Gastrocnemius medialis (tissue), 4 donors: ENCODE measurements at places on chromosomes 5 and 9. TPM values are rescaled to one million over a fixed set of nuclear protein-coding genes. Genes with fewer than 3 reads are reported as not detected.

The CDKN2B-AS1 gene
- not detected for total RNA-seq

- no peaks in the 10 kb centered on the region for H3K36me3 ChIP-seq
- peak; percentile 46 for DNase-seq
- H3K4me3 ChIP-seq = no peak overlapping the region
Observed at GRCh38 chr5:151699071-151699901, 12.6 kb upstream of the SPARC start.

- H3K27me3 ChIP-seq = no peaks in the 10 kb centered on the region
- no peaks in the 10 kb centered on the region for H3K36me3 ChIP-seq
- no peak for DNase-seq
Observed at GRCh38 chr9:136614967-136615623, 47.6 kb upstream of the EGFL7 start.

The KIF12 gene
- total RNA-seq = not detected

The PITX1 gene
- total RNA-seq = 21.2 TPM

- peaks cover 26% of the 10 kb centered on the region for H3K4me1 ChIP-seq
- peak overlapping the region; percentile 47 for H3K27ac ChIP-seq
Observed at GRCh38 chr5:102910240-102911226, 155.4 kb downstream of the PAM start.

The TCF7 gene
- 2.1 TPM for total RNA-seq

The SYNPO gene
- 569 TPM for total RNA-seq

The SPATA31D4 gene
- not detected for total RNA-seq

DNA sequence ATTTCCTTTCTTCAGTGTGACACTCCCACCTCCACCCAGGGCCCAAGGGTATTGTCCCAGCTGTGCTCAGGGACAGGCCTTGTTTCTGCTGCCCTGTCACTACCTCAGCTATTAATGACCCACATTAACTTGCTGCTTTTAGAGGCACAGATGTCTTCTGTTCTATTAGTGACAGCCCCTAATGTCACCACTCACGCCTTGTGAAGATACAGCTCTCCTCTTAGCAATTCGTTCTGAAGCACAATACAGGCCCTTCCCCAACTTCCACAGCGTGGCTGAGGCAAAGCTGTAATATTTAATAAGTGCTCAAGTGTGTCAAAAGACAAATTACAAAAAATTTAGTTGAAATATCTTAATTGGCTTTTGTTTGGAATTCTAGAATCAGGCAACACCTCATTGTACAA is 44.7 kb upstream of the HMGCS1 start:
- no peak overlapping the region for H3K27ac ChIP-seq
- H3K36me3 ChIP-seq = no peaks in the 10 kb centered on the region
- DNase-seq = no peak
- H3K4me1 ChIP-seq = no peaks in the 10 kb centered on the region
- no peak overlapping the region for H3K4me3 ChIP-seq

The TAS2R1 gene
- total RNA-seq = not detected

DNA sequence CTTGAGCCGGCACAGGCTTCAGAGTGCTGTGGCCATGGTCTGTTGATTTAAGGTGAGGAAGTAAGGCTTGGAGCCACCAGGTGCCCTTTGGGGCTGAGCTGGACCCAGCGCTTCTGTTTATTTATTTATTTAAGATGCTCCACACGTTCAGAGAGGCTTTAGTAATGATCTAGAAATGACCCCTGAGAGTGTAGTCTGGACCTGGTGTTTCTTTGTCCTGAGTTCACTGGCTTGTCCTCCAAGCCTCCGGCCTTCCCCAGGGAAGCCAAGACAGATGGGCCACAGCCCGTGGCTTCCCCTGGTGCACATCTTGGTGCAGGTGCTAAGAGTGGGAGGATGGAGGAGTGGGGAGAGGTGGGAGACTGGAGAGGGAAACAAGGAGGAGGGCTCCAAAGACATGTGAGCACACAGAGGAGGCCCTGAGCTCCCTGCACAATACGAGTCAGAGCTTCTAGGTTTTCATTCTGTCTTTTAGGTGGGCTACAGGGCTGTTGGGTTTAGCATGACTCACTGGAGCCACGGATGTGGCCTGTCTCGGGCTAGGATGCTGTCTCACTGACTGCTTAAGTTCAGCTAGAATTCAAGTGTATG is 56.9 kb downstream of the AHRR start:
- no peaks in the 10 kb centered on the region for H3K36me3 ChIP-seq
- H3K4me1 ChIP-seq = no peaks in the 10 kb centered on the region
- no peak overlapping the region for H3K4me3 ChIP-seq
- DNase-seq = no peak
- no peak overlapping the region for H3K27ac ChIP-seq
- peaks cover 16% of the 10 kb centered on the region for H3K27me3 ChIP-seq

GRCh38 chr5:86686046-86686445 is 68.3 kb downstream of the COX7C start:
- no peaks in the 10 kb centered on the region for H3K36me3 ChIP-seq
- no peak overlapping the region for H3K4me3 ChIP-seq
- no peak overlapping the region for H3K27ac ChIP-seq
- no peaks in the 10 kb centered on the region for H3K4me1 ChIP-seq
- H3K27me3 ChIP-seq = no peaks in the 10 kb centered on the region

The PCDHB1 gene
- not detected for total RNA-seq

DNA sequence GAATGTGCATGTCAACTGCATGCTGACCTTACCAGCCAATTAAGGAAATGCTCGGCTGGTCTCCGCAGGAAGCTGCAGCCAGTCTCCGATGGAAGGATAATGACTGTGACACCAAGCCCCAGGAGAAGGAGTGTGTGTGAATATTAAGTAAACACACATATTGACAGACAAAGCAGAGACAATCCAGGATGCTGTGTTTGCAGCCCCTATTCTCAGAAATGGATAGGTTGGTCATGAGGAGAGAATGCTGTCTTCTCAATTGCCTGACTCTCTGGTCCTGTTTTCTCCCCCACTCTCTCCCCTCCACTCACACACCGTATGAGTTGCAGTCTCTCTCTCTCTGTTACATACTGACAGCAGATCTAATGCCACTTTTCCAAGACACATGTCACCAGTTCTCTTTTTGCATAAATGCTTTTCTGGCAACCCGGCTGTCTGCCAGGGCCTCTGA is 85.7 kb downstream of the EPB41L4A start:
- H3K36me3 ChIP-seq = no peaks in the 10 kb centered on the region
- DNase-seq = no peak
- no peak overlapping the region for H3K4me3 ChIP-seq

DNA sequence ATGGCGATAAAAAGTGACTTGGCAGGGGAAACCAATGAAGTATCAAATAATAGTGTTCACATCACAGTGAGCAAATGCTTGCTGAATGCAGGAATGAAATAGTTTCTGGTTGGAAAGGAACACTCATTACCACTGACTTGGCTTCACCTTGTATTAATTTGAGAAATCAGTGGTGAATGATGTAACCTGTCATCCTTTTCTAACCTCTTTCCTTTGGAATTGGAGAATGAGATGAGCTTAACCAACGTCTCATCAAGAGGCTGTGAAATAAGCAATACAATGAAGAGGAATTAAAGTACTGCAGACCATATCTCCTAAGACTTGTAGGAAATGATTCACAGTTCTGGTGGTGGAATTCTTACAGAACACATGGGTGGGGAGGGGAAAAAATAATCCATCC is 192.2 kb downstream of the DMAC1 start:
- no peak for DNase-seq
- H3K27ac ChIP-seq = no peak overlapping the region
- no peaks in the 10 kb centered on the region for H3K27me3 ChIP-seq
- H3K4me1 ChIP-seq = no peaks in the 10 kb centered on the region

DNA sequence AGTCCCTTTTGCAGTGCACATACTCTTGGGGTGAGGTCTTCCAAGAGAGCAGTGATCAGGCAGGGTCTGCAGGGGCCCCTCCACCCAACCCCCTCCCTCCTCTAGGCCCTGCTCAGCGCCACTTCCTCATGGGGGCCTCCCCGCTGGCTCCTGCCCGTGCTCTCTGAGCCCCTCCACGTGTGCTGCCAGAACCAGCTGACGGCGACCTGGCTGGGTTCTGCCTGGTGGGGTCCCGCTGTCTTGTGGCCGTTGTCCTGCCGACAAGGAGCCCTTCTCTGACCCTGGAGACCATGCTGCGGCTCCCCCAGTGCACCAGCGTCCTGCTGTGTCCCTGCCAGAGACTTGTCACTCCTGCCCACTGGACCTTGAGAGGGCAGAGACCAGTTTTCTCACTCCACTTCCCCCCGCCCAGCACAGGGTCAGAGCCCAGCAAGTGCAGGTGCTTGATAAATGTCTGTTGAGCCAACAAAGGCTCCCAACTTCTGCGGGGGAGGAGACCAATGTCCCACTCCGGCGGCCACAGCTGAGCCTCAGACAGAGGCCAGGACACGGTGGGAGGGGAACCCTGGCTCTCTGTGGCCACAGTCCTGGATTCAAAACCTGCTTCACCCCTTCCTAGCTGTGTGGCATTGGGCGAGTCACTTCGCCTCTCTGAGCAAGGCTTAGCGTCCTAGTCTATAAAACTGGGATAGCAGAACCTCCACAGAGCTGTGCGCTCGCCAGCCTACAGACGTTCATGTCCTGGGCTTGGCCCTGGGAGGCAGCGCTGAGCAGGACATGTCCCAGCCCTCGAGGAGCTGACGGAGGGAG is 24.8 kb downstream of the SARDH start:
- H3K27ac ChIP-seq = no peak overlapping the region
- peaks cover 2% of the 10 kb centered on the region for H3K27me3 ChIP-seq
- no peak for DNase-seq
- H3K4me1 ChIP-seq = no peaks in the 10 kb centered on the region

The LCN12 gene
- not detected for total RNA-seq

DNA sequence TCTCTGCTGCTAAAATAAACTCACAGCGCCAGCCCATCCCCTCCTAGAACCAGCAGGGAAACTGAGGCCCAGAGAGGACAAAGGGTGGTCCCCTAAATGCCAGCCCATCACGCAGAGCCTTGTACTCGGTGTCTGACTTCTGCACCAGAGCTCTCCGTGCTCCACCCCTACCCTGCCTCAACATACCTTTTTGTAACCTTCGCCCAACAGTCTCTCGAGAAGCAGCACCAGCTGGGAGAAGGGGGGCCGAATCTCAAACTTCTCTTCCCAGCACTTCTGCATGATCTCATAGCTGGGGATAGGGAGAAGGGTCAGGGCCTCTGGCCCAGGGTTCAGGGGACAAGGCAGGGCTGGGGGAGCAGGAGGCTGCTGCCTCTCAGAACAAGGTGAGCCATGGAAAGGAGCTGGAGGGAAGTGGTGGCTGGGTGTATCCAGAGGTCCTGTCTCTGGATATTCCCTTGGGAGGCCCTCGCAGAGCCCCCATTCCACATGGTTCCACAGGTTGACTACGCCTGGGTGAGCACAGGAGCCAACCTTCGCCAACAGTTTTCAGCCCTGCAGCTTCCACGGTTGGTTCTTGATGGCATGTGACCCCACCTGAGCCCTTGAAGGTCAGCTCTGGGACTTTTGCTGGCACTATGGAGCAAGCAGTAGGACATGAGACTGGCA is 32.3 kb upstream of the CSF1R start:
- DNase-seq = no peak
- no peak overlapping the region for H3K27ac ChIP-seq
- H3K36me3 ChIP-seq = no peaks in the 10 kb centered on the region
- H3K4me3 ChIP-seq = no peak overlapping the region

The SLCO4C1 gene
- total RNA-seq = not detected

GRCh38 chr5:176162198-176162597 is 76.0 kb upstream of the SIMC1 start:
- no peak overlapping the region for H3K4me3 ChIP-seq
- H3K27me3 ChIP-seq = peaks cover 11% of the 10 kb centered on the region
- H3K36me3 ChIP-seq = no peaks in the 10 kb centered on the region
- no peak overlapping the region for H3K27ac ChIP-seq
- no peaks in the 10 kb centered on the region for H3K4me1 ChIP-seq
- no peak for DNase-seq

DNA sequence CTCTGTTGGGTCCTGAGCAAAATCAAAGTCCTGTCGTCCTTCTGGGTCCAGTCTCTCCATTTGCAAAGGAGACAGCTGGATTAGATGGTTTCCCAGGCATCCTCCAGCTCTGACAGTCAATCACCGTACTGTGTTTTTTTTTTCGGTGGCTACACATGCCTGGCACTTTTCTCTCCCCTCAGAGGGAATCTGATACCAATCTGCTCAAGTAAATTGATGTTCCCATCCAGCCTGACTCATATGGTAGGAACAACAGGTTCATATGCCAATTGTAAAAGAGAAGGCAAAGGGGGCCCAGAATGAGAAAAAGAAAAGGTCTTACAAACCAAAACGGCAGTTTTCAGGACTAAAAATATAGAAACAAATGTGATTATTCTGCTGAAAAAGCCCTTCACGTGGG is 1.2 kb downstream of the FBXO10 start:
- peak overlapping the region; percentile 96 for H3K27ac ChIP-seq
- no peaks in the 10 kb centered on the region for H3K36me3 ChIP-seq
- H3K4me3 ChIP-seq = peak overlapping the region; percentile 95
- peak; percentile 45 for DNase-seq

- H3K27ac ChIP-seq = no peak overlapping the region
- no peaks in the 10 kb centered on the region for H3K36me3 ChIP-seq
- DNase-seq = peak; percentile 15
- H3K4me1 ChIP-seq = no peaks in the 10 kb centered on the region
Observed at GRCh38 chr5:5886812-5887486, 464.5 kb downstream of the ICE1 start.

- H3K4me3 ChIP-seq = peak overlapping the region; percentile 94
- H3K27me3 ChIP-seq = no peaks in the 10 kb centered on the region
- H3K4me1 ChIP-seq = peaks cover 33% of the 10 kb centered on the region
- no peak for DNase-seq
- H3K27ac ChIP-seq = peak overlapping the region; percentile 92
Observed at GRCh38 chr5:112975721-112976431, 722 bp upstream of the DCP2 start.

- H3K27ac ChIP-seq = no peak overlapping the region
- no peaks in the 10 kb centered on the region for H3K4me1 ChIP-seq
- H3K27me3 ChIP-seq = no peaks in the 10 kb centered on the region
- H3K4me3 ChIP-seq = no peak overlapping the region
- no peak for DNase-seq
Observed at GRCh38 chr5:158233735-158234322, 374.9 kb upstream of the CLINT1 start.

DNA sequence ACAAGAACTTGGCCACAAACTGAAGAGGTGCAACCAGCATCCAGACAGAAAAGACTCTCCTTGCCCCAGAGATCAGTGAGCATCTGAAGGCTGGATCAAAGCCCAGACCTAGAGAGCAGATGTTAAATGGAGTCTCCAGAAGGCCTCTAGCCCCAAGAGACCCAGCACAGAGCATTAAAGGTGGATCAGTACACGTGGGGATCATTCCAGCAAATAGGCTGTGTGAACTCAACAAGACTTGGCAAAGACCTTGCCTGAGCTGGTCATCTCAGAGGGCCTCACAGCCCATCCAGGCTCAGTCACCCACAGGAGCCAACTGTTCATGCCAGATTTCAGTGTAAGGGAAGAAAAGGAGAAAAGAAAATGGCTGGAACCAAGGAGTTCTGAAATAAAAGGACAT is 214.0 kb downstream of the ENC1 start:
- H3K4me1 ChIP-seq = peaks cover 14% of the 10 kb centered on the region
- no peak overlapping the region for H3K4me3 ChIP-seq
- DNase-seq = no peak
- no peak overlapping the region for H3K27ac ChIP-seq
- no peaks in the 10 kb centered on the region for H3K27me3 ChIP-seq
- H3K36me3 ChIP-seq = no peaks in the 10 kb centered on the region

GRCh38 chr5:33180900-33181299 is 259.9 kb upstream of the TARS1 start:
- no peaks in the 10 kb centered on the region for H3K4me1 ChIP-seq
- DNase-seq = no peak
- H3K27me3 ChIP-seq = no peaks in the 10 kb centered on the region
- no peak overlapping the region for H3K27ac ChIP-seq
- no peaks in the 10 kb centered on the region for H3K36me3 ChIP-seq

GRCh38 chr9:114240647-114241558 is 82.0 kb upstream of the ORM1 start:
- H3K27me3 ChIP-seq = no peaks in the 10 kb centered on the region
- no peak overlapping the region for H3K27ac ChIP-seq
- H3K4me3 ChIP-seq = no peak overlapping the region
- peak; percentile 45 for DNase-seq
- H3K4me1 ChIP-seq = peaks cover 16% of the 10 kb centered on the region
- no peaks in the 10 kb centered on the region for H3K36me3 ChIP-seq

The OCLN gene
- 0.87 TPM for total RNA-seq
